ENCODE measurements at places on chromosomes 1 and 21.

DNA sequence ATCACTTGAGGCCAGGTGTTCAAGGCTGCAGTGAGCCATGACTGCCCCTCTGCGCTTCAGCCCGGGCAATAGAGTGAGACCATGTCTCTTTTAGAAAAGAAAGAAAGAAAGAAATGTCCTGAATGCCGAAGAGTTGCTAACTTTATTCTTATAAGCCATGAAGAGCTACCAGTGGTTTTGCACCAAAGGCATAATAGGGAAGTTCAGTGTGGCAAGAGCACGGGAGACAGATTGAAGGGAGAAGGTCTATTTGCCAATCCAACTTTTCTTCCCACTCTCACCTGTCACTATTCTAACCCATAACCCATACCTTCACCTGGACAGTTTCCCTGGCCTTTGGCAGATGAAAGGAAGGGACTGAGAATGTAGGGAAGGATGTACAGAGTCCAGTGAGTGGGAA, 4.4 kb upstream of the PEA15 start:
- no peak for DNase-seq

DNA sequence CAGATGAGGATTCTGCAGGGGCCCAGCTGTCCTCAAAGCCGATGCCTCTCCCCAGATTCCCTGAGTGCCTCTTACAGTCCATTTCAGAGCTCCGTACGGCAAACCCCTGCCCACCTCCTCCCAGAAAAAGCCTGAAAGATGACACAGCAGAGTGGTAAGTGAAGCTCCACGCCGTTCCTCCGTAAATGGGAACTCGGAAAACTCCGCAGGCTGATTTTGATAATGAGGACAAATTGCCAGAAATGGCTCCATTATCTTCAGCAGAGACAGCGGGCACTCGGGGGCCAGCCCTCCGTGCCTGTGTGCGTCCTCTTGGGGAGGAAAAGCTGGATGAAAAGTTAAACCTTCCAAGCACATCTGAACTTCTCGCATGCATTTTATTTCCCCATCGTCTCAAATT, 81.1 kb downstream of the NPHP4 start:
- no peak for DNase-seq

- DNase-seq, result no peak
These were observed 26.2 kb downstream of the PGBD5 start for GRCh38 chr1:230400007-230400344.

GRCh38 chr1:170339534-170339933, 192.4 kb upstream of the GORAB start:
- no peak for DNase-seq

DNA sequence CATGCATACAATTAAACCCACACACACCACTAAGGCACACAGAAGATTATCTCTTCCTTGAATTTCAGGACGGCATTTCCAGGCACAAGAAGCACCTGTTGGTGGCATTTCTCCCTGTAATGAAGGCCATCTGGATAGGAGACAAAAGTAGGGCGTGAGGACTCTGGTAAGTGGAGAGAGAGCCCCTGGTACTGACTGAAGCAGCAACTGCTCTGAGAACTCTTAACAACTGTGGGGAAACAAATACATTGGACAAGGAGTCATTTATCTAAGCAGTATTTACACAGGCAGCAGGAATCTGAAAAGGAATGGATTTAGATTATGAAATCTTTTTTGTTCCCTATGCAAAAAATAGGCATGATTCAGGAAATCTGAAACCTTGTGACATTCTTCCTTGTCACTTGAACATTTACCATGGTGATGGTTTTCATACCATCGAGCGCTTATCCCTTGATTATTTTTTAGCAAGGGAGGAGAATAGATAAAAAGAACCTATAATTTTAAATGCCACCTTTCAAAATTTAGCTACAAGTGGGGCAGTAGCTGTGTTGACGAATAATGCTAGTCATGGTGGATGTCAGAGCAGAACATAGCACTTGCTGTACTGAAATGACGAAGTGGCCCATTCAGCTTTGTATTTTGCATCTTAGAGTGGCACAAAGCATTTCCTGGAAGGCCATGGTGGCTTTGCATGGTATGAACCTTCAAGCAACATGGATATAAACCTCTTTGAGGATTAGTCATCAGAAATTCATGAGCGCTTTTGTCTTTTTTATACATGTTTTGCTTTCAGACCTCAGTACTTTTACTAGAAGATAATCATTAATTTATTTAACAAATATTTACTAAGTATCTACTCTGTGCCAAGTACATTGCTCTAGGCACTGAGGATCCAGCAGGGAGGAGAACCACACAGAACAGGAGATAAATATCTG, 362.0 kb downstream of the ADGRL2 start:
- no peak for DNase-seq

DNA sequence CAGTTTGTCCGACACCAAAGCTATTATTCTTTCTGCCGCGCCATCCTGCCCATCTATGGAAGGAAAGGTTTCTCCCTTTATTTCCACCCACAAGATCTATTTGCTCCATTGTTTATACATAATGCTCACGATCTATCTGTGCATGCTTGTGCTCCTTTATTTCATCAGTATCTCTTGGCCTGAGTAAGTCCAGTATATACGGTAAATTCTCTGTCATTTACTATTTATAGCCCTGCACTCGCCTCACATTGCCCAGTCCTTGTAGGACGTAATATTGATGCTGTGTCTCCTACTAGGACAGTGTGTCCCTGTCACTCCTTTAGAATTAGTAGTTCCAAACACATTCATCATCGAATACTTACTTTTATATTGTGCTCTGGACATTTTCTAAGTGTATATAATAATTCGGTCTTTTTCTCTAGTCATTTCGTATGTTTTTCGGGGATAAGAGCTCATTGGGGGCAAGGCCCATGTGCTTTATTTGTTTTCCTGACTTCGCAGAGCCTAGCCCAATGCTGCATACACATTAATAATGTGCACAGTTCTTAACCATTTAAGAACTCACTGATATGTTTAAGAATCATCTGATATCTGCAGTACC, 3.1 kb upstream of the NID1 start:
- DNase-seq, result no peak

GRCh38 chr1:205662135-205662738, 18.1 kb downstream of the SLC45A3 start:
- no peak for DNase-seq

DNA sequence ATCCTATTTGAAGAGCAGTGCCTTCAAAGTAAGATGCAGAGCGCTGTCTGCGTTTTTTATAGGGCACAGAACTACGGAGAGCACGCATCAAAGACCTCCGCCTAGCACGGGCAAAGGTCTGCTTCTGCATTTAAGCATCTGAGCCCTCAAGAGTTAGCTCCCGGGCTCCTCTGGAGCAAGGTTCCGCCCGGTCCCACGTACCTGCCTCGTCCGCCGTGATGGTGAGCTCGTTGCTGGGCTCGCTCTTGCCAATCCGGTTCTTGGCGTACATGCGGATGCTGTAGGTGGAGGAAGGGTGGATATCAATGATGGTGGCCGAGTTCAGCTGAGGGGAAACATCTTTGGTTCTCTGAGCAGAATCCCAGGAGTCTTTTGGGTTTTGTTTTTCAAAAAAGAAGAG, 311.5 kb downstream of the PCP4 start:
- DNase-seq, result no peak

GRCh38 chr21:17622018-17622417, 9.3 kb upstream of the BTG3 start:
- DNase-seq, result no peak

DNA sequence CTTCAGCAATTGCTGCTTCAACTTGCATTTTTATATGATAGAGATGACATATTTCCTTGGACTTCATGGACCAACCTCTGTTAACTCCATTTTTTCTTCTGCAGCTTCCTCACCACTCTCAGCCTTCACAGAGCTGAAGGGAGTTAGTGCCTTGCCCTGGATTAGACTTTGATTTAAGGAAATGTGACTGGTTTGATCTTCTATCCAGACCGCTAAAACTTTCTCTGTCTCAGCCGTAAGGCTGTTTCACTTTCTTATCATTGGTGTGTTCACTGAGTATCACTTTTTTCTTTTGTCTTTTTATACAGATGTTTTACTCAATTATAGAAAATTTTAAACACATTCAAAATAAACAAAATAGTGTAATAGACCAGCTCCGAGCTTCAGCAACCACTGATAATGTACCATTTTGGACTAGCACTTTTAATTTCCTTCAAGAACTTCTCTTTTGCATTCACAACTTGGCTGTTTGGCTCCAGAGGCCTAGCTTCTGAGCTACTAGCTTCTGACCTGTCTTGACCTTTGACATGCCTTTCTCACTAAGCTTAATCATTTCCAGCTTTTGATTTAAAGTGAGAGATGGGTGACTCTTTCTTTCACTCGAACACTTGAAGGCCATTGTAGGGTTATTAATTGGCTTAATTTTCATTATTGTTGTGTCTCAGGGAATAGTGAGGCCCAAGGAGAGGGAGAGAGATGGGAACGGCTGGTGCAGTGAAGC, 9.3 kb downstream of the NEK7 start:
- DNase-seq, result no peak

- DNase-seq, result peak; percentile 38
These were observed 519 bp downstream of the ZNF496 start for GRCh38 chr1:247331172-247331524.

GRCh38 chr1:16980473-16981268, at the start of gene MFAP2:
TSS of gene MFAP2 (minus strand) at chr1:16980620. CDS start at chr1:16978273, 2,347 bp downstream.
- no peak for DNase-seq

DNA sequence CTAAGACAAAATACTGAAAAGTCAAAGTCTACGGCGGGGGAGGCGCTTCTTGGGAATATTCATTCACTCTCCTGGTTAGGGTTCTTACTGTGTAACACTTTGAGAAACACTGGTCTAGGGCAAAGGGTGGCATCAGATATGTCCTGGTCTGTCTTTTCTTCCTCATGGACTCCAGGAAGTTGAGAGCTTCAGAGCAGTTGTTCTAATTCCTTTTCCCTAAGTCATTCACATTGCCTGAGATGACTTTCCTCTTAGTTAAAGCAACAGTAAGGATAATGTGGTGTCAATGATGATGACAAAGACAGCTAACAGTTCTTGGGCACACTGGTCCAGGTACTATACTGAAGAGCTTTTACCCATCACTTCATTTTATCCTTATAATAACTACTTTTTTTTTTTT, 27.0 kb downstream of the FGGY start:
- DNase-seq, result no peak

DNA sequence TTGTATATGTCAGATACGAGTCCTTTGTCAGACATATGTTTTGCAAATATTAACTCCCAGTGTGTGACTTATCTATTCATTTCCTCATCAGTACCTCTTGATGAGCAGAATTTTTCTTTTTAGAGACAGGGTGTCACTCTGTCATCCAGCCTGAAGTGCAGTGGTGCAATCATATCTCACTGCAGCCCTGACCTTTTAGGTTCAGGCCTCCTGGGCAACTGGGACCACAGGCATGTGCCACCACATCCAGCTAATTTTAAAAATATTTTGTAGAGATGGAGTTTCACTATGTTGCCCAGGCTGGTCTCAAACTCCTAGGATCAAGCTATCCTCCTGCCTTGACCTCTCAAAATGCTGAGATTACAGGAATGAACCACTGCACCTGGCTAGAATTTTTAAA, 93.0 kb downstream of the HLCS start:
- no peak for DNase-seq

DNA sequence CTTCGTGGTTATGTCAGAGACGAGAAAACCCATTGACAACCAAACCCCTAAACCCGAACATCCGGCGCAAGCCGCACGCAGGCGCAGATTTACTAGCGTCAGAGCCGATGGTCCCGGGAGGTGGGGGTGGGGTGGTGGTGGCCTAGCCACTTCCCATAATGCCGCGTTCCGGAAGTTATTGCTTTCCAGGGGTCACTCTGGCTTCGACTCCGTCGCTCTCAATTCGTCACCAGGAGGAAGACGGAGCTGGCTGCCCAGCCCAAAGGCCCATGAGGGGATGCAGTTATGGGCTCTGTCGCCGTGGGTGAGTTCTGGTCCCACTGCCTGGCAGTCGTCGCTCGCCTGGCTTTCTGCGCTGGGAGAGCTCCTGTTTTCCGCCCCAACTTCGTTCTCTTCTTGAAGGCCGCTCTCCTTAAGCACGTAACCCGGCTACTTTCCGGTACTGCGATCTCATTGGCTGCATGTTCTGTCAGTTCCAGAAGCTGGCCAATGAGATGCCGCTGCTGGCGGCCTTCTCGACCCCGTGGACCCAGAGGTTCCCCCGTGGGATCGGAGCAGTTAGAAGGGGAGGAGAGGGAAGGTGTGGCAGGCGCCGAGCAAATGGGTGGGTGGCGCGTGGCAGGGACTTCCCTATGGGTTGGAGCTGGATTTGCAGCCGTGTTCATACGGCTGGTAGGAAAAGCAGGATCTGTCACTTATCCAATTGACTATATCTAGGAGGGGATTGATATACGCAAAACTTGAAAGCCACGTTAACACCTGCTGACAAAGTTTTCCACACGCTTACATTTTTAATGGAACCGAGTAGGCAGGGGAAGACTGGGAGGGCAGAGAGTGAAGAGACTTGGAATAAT, at the start of gene USP16:
Gene USP16 (plus strand): TSS at position 195 of the 854 bp plus-strand sequence. CDS start 3,246 bp downstream, outside the sequence.
- peak; percentile 87 for DNase-seq

DNA sequence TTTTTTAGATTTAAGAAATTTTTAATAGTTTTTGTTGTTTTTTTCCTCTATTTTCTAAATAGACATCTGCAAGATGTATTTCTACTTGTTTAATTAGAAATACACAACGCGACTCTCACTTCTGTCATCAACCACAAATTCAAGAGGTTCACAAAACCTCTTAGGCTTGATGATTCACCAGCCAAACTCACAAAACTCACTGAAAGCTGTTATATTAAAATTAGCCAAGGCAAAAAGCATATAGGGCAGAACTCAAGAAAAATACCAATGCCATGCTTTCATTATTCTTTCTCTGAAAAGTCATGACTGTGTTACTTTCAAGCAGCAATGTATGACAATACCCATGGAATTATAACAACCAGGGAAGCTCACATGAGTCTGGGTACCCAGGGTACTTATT, 487.0 kb upstream of the RGS18 start:
- DNase-seq, result no peak

- DNase-seq, result no peak
These were observed 48.9 kb upstream of the B3GALNT2 start for GRCh38 chr1:235553112-235553551.

DNA sequence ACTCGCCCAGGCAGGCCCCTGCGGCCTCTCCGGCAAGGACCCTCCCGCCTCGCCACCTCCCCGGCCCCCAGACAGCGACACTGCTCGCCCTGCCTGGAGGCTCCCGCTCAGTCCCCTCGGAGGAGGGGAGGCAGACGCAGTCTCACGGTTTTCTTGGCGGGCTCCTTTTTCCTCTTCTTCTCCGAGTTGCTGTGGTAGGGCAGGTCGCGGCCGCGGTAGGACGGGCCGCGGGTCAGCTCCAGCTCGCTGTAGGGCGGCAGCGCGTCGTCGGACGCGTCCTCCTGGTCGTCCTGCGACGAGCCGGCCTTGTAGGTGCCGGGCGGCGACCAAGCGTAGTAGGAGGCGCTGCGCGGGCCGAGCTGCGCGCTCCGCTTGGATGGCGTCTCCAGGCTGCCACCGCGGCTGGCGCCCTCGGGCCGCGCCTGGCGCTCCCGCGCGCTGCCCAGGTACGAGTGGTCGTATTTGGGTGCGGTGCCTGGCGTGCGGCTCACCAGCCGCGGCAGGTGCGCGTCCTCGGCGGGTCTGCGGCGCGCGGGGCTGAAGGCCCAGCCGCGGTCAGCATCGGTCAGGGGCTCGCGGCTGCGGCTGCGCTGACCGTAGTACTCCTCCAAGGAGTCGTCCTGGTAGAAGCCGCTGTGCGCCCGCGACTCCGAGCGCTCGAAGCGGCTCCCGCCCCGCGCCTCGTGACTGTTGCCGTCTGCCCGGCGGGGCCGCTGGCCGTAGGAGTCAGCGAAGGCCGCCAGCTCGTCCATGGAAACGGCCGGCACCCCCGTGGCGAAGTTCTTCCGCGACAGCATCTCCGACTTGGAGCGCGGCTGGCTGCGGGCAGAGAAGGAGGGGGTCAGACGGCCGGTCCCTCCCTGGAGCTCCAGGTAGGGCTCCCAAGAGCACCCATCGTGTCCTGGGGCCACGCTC, 44.8 kb upstream of the TADA1 start:
- DNase-seq, result no peak

GRCh38 chr1:185530215-185530614, 204.0 kb upstream of the HMCN1 start:
- DNase-seq, result no peak

Data from stimulated activated CD8-positive, alpha-beta memory T cell treated with anti-CD3 and anti-CD28 coated beads, Interleukin-7, amount 100 ng/mL, for 24 hours (primary cell).